Effector CD8-positive, alpha-beta T cell (primary cell): ENCODE measurements at places on chromosomes 12 and 14.

DNA sequence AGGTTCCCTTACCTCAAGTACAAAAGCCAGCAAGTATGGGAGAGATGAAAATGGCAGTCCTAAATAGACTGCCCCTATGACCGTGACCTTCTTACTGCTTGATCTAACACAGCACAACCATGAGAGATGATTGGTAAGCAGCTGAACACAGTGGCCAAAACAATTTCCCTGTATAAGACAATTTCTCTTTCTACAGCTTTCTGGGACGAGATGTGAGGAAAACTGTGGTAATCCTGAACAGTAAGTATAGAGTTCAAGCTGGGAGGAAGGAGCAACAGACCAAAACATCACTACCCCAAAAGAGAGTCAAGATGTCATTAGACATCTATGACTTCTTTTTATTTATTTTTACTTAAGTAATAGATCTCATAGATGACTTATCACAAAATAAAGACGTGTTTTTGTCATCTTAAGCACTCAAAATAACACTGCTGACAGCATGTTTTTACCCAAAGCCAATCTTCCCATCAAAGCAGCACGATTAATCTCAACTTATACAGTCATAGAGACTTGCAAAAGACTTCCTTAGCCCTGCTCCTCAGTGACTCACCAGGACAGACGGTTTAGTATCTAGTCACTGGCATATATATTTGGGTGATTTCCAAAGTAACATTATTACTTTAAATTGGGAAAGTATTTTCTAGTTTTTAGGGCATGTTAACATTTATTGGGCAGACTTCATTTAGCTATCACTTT lies 3.7 kb downstream of the TMEM52B start:
- DNase-seq: no peak

DNA sequence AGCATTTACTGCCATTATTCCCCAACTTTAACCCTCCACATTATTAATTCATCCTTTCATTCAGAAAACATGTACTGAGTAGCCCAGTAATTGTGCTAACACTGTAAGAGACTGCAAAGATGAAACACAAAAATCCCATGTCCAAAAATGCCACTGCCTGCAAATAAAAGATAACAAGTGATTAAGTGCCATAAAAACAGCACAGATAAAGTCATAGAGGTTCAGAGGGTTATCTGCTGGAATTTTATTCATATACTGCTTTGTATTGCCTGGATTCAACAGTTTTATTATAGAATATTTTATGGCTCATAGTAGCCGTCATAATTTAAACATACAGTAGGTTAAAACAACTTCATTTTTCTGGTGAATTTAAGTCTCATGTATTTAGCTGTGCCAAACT lies 177.9 kb downstream of the KICS2 start:
- DNase-seq: no peak

- DNase-seq: no peak
These were observed 27.1 kb downstream of the GALNT4 start for GRCh38 chr12:89497467-89497866.

DNA sequence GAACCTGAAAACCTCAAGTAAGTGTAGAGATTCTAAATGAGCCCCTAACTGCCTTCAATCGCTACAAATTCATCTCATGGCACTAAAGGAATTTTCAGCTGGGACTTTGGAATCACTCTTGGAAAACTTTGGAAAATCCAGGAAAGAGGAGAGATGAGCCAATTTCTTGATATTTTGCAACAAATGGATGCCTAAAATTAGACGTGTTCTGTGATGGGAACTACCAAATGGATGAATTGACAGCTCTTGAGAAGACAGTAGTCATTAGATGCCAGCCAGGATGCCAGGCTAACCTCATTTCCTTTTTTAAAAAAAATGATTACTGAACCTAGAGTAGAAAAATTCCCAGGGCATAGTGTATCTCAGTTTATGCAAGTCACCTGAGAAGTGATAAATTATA lies 78.3 kb downstream of the NPAS3 start:
- no peak for DNase-seq

DNA sequence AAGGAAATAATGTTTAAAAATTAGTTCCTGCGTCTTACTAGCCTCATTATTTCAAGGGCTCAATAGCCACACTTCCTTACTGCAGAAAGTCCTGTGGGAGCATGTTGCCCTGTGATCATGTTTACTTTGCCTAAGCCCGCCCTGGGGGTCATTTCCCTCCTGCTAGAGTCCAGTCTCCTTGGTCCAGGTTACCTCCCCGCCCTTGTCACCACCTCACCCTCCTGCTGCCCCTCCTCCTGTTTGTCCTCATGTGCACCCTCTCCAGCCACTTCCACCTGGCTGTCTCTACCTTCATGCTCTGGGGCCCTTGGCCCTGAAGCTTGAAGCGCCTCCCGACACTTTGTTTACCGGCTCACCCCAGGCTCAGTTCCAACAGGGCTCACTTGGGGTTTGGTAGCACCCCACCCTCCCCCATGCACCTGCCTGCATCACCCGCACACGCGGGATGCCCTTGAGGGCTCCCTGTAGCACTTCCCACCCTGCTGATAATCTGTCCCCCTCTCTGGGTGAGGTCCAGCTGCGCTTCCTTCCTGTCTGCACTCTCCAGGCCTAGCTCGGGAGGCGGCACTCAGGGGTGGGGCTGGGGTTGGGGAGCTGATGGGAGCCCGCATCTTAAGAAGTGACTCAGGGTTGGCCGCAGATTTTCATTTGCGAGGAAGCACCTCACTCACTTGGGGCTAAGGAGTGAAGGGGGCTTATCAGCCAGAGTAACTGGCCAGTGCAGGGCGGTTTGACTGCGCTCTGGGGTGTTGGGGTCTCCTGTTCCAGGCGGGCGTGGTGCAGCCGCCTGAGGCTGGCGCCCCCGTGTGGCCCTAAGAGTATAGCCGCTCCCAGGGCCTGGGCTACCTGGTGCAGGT lies 40.1 kb downstream of the SMIM41 start:
- peak; percentile 9 for DNase-seq

- no peak for DNase-seq
These were observed 137.6 kb downstream of the KTN1 start for GRCh38 chr14:55717621-55718020.

GRCh38 chr14:65041434-65041915 lies 54.8 kb downstream of the FNTB start:
- no peak for DNase-seq

- DNase-seq: no peak
These were observed 71.1 kb upstream of the RAP1B start for GRCh38 chr12:68539615-68539952.

DNA sequence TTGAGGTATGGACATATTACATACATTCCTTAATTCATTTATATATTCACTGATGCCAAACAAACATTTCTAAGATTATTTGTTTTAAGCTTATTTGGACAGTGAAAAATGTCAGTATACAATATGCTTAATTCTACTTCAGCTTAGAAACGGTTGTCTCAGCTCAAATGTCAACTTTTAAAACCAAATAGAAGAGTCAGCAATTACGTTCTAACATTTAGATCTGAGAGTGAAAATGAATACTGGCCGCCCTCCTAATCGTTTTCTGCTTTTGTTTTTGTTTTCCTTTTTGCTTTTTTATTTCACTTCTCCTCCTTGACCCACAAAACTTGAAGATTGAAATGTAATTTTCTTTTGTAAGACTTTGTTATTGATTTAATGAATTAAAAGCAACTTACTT lies 19.7 kb upstream of the RERG start:
- DNase-seq: no peak

GRCh38 chr12:54404061-54405004 lies 14.7 kb downstream of the ITGA5 start:
- DNase-seq: peak; percentile 62

GRCh38 chr14:88233915-88234314 lies 89.2 kb downstream of the KCNK10 start:
- DNase-seq: no peak

DNA sequence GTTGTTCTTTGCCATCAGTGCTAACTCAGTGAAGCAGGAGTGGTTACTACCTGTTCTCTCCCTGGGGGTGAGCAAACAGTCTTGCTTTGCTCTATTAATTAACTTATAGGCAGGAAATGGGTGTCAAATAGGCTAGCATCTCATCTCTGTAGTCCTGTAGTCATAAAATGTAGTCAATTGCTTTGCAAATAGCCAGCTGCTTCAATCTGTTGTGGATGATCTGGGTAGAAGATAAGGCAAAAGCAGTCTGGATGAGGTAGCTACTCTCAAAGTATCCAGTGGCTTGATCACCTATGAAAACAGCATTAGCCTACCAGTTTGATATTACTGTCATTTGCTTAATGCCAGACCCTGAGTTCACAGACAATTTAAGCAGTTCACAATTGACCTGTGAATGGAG lies 369.0 kb upstream of the TMTC1 start:
- no peak for DNase-seq

- no peak for DNase-seq
These were observed 1.1 kb upstream of the PPP1R13B start for GRCh38 chr14:103848175-103849077.

DNA sequence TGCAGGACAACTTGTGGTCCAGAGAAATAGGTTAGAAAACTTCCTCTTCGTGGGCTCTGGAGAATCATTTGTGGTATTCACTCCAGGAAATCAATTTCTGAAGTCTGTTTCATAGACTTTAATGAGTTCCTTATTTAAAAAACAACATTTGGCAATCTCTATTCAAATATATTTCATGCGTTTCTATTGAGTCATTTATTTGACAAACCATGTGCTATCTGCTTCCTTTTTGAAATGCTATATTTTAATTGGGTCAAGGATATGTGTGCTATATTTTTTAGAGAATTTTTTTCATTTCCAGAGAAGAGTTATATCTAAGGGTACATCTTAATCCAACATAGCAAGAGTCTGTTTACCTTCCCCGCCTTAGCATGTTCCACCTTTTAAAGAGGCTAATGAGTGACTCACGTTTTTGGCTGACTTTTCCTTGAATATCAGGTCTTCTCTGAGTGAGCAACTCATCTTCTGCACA lies 252.4 kb upstream of the EGLN3 start:
- no peak for DNase-seq

DNA sequence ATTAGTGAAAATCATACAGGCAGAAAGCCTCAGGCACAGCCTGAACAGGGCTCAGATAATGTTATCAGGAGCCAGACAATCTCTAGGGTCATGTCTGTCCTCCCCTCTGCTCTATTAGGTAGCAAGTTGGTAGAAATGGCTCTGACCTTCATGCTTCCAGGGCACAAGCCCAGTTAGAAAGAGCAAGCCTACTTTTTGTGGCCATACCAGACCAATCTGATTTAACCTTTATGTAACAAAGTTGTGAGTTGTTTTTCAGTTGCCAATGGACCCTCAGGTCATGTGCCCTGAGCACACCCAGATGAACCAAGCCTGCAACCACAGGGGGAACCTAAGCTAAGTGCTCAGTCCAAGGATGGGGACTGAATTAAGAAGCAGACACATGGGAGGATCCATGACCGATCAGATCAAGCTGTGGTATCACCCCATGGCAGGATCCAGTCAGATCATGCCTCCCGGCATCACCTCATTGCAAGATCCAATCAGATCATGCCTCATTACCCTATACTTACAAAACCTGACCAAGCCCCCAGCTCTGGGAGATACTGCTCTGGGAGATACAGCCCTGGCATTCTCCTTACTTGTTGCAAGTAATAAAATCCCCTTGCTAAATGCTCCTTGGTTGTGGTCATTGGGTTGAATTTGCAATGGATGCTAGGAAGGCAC lies 18.8 kb upstream of the HIGD1C start:
- no peak for DNase-seq

GRCh38 chr12:43758247-43758727 lies 303 bp downstream of the PUS7L start:
- no peak for DNase-seq

DNA sequence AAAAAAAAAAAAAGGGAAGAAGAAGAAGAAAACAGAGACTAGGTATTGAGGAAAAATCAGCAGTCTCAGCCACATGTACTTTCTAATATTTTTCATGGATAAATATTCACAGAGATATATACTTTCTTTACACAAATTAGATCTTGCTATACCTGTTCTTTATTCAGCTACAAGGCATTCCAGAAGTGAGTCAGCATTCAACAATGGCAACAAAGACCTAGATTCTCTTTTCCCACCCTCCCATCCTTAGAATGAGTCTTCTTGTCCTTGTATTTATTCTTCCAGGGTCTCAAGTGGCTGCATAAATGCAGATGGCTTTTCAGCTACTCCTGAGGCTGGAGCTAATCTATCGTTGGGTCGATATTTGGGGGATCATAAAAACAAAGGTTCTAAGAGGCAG lies 93.0 kb downstream of the NT5DC3 start:
- no peak for DNase-seq

GRCh38 chr12:90013409-90013808 lies 304.8 kb upstream of the ATP2B1 start:
- DNase-seq: no peak

DNA sequence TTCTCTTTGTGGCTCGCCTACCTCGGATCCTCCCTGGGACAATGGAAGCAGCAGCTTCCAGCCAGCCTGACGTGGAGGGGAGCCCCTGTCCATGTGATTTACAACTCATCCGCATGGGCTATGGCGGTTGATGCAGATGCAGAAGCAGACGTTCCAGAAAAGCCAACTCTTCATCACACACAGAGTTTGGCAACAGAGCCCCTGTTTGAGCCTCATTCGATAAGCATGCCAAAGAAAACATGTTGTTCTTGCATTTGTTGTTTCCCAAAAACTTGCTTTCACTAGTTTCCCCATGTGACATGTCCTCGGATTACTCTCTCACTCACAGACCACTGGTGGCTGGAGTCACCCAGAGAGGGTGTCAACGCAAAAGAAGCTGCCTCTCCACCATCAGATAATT lies 16.4 kb upstream of the TC2N start:
- no peak for DNase-seq

- DNase-seq: peak; percentile 81
These were observed 29.1 kb downstream of the NFYB start for GRCh38 chr12:104108755-104109445.

- DNase-seq: no peak
These were observed 46.5 kb upstream of the GZMB start for GRCh38 chr14:24680516-24680915.
